NCI-H2171 (cell line): ENCODE measurements at places on chromosomes 16 and 17.

DNA sequence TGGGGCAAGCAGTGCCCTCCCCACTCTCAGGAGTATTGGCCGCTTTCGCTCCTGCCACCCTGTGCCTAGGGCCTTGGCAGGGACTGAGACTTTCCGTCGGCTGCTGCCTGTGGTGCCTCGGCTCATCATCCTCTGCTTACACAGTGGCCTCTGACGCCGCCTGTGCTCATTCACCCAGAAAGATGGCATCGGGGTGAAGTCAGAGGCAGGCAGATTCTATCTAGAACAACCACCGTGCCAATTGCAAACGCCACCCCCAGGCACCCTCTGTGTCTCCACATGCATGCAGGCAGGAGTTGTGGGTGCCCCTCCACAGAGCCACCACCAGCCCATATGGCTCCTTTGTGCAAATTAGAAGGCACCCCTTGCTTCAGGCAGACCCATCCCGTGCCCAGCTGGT lies 154.2 kb upstream of the GSE1 start:
- peak; percentile 74 for DNase-seq

DNA sequence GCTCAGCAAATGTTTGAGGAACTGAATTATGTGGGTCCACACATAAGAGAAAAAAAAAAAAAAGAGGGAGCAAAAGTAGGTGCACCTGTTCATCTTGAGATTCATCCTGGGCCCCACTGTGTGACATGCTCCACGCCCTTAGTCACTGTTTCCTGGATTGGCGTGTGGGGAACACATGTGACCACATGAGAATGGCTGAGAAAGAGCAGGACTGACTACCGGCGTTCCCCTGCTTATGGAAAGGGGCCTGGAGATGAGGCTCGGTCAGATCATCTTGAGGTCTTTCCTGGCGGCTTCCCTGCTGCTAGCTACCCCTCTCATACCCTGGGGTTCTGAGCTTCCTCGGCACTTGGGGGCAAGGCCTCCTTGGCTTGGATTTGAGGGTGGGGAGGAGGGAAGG lies 3.9 kb downstream of the DEXI start:
- DNase-seq, result no peak

- DNase-seq, result no peak
Observed at GRCh38 chr17:17771498-17772201, 65.1 kb downstream of the SREBF1 start.

GRCh38 chr16:62014319-62014923 lies 21.8 kb downstream of the CDH8 start:
- no peak for DNase-seq

- no peak for DNase-seq
Observed at GRCh38 chr16:20873331-20873730, 26.8 kb downstream of the DCUN1D3 start.

DNA sequence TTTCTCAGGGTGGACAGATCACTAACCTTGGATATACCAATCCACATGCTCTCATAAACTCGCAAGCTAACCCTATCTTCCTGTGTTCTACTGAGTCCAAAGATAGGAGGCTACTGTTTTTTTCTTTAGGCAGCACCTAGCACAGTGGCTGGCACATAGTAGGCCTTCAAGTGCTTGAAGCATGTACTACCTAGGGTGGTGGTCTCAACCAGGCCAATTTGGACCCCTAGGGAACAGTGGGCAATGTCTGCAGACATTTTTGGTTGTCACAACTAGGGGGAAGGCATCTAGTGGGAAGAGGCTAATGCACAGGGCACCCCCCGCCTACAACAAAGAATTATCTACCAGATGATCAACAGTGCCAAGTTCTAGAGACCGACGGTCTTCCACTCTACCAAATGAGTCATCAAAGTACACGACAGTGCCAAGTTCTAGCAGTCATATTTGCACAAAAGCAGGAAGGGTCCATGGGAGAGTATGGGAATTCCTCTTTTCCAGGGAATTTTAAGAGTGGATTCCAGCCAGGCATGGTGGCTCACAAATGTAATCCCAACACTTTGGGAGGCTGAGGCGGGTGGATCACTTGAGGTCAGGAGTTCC lies 390.3 kb downstream of the SLC39A11 start:
- no peak for DNase-seq

DNA sequence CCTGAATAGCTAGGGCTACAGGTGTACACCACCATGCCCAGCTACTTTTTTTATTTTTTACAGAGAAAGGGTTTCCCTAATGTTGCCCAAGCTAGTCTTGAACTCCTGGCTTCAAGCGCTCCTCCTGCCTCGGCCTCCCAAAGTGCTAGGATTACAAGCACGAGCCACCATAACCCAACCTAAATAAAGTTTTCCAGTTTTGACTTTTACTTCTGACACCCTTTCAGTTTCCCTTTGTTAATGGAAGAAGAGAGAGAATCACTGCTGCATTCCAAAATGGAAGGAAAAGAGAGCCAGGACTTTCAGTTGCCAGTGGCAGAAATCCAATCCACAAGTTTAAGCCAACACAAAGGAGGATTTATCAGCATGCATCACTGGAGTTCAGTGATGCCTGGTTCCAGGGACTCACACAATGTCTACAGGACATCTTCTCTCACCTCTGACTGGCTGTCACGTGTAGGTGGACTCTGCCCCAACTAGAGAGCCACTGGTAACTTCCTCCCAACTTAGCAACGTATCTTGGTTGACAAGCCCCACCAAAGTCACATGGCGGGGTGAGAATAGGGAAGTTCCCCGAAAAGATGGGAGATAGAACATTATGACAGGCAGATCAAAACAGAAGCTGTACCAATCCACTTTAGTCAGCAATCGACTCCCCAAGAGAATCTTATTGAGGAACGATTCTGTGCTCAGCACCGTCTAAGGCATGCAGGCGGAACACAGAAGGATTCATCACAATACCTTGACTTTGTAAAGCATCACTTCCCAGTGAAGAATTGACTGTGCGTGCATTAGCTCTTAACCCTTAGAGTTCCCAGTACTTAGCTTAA lies 46.5 kb downstream of the GAS7 start:
- no peak for DNase-seq

GRCh38 chr17:35010093-35010492 lies 29.8 kb downstream of the LIG3 start:
- DNase-seq, result no peak

DNA sequence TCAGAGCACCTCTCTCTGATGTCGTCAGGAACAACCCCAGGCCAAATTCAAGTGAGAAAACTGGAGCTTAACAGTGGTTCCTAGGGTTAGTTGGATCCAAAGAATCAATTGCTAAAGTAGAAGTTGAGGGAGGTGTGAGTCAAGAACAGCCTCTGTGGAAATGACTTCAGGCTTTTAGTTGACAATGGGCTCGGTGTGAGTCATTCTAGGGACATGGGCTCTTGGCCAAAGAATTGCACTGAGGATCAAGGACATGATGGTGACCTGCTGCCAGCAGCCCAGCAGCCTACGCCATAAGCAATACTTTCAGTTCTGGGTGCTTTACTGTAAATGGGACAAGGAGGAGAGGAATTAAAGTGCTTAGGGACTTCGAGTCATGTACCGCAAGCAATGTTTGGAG lies 32.1 kb upstream of the SMURF2 start:
- no peak for DNase-seq

GRCh38 chr17:40072735-40073346 lies 10.1 kb downstream of the THRA start:
- DNase-seq, result no peak

DNA sequence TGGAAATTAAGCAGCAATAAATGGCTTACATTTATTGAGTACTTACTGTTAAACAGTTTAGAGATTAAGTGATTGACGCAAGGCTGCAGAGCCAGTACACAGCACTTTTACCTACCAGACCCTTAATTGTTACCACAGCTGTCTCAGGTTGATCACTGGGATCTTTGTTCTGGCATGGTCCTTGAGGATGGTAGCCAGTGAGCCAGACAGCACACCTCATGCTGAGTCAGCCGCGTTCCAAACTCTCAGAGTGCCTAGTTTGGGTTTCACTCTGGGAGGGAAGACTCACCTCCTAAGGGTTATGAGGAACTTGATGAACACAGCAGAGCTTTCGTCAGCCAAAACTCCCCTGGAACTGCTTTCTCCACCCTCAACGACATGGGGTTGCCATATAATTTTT lies 20.4 kb downstream of the CDH3 start:
- DNase-seq, result no peak

GRCh38 chr17:27940503-27941428 lies 47.6 kb upstream of the LYRM9 start:
- no peak for DNase-seq

DNA sequence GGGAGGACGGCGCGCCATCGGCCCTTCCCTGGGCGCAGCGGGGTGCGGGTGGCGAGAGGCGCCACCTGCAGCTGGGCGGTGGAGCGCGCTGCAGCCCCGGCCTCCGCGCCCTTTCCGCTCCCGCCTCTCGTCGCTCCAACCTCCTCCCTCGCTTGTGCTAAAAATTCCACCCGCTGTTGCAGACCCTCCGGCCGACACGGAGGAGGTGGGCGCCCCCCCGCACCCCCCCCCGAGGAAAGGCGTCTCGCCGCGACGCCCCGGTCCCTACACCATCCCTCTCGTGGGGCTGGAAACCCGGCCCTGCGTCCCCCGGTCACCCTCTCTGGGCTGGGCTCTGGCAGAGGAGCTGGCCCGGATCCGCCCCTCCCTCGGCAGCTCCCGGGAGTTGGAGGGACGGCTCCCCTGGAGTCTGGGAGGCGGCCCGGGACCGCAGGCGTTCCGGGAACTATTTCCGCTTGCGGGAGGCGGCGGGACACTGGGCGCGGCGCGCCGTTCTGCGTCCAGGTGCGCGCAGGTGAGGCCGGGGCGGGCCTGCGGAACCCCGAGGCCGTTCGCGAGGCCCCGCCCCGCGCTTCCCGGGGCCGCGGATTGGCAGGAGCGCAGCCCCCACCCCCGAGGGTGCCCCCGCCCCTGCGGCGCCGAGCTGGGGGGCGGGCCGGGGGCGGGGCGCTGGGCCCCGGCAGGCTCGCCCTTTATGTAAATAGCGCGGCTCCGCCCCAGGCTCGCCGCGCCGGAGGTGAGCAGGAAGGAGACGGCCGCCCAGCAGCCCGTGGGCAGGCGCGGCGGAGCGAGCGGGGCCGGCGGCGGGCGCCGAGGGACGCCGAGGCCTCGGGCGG lies at the start of gene LLGL2:
TSS of gene LLGL2 (plus strand) at position 728 of the 836 bp plus-strand sequence. CDS start 17,730 bp downstream, outside the sequence.
- peak; percentile 91 for DNase-seq

DNA sequence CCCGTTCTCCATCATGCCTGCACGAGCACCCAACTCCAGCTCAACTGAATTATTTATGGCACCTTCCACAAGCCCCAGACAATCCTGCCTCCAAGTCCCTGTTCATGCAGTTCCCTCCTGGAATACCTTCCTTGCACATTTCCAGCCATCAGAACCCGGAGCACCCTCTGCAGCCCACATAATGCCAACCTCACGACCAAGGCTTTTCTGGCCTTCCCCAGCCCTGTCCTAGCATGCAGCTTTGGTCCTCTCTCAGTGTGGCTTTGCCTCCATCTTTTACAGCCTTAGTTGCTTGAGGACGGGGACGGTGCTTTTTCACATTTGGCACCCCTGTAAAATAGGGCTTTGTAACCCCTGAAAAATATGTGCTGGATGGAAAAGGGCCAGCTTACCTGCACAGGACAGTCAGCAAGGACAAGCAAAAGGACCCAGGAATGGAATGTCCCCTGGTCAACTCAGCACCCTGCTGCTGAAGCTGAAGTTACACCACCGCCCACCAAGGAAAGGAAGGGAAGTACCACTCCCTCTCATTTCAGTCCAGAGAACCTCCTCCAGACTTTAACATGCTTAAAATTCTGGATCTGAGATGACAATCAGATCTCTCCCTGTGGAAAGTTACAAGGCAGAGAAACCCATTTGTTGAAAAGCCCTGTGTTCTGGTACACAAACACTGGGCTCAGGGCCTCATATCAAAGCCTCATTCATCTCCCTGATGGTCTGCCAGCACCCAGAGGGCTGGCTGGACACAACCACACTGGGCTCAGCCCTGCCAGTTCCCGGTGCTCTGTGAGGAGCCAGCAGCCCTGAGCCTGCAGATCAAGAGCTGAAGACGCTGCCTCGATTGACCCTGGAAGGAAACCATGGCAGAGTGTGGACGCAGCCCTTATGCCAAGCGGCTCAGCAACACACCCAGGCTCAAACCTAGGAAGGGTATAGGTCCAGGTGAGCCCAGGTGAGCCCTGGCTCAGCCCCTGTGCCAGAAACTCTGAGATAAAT lies 2.9 kb downstream of the SLC39A11 start:
- DNase-seq, result no peak

GRCh38 chr16:78220571-78220970 lies 121.1 kb downstream of the WWOX start:
- DNase-seq, result no peak

GRCh38 chr17:75504347-75505151 lies 10.8 kb downstream of the CASKIN2 start:
- no peak for DNase-seq

GRCh38 chr17:44759086-44759915 lies 513 bp downstream of the ADAM11 start:
- no peak for DNase-seq

- no peak for DNase-seq
Observed at GRCh38 chr16:8956265-8957062, 7.2 kb downstream of the USP7 start.

GRCh38 chr16:85664580-85665372 lies 24.0 kb downstream of the GINS2 start:
- no peak for DNase-seq

GRCh38 chr16:47142486-47142820 lies 1.3 kb downstream of the NETO2 start:
- DNase-seq, result peak; percentile 3

- no peak for DNase-seq
Observed at GRCh38 chr17:39706921-39707337, 7.1 kb downstream of the ERBB2 start.
